ENCODE measurements at places on chromosomes 7 and 10.

DNA sequence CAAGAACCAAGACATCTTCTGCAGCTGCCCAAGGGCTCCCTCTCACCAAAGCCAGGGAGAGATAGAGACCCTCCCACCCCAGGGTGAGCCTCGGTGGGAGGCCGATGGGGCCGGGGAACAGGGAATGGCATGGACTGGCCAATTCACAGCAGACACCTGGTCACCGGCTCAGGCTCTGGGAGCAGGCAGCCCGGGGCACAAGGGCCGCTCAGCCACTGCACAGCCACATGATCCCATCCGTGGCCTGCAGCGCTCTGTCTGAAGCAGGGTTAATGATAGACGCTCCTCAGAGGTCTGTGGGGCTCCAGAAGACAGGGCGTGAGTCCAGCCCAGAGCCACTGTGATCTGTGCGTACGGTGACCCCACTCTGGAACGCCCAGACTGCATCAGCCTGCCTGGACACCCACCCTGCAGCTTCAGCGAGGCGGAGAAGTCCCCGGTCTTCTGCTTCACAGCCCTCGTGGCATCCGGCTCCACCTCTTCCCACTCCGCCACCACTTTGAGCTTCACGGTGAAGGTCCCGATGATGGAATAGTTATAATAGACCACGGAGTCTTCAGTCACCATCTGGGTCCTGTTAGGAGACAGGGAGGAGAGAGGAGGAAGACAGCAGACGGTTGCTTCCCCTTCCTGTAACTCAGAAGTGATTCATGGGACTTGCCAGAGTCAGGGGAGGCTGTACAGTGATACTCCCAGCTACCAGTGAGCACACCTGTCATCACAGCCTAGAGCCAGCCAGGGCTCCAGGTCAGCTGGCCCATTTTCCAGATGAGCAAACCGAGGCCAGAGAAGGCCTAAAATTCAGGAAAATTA, 14.0 kb downstream of the TMEM130 start:
- no peak for DNase-seq

GRCh38 chr7:125845686-125846085, 916.1 kb upstream of the POT1 start:
- DNase-seq: no peak

DNA sequence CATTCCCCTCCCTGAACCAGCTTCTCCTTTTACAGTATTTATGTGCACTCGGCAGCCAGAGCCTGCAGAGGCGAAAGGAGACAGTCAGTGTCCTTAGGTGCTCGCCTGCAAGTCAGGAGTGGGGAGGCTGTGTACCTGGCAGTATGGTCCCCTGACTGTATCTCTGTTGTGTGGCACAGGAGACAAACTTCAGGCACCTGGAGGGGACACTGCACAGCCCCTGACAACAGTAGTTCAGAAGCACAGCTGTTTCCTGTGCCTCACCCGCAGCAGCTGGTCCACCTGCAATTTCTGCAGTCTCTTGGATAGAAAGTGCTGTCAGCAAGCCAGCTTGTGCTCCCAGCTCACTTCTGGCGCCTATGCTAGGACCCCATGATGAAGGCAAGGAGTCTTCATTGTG, 73.4 kb upstream of the LAMB4 start:
- no peak for DNase-seq

GRCh38 chr10:129187331-129187730, 279.7 kb upstream of the MGMT start:
- no peak for DNase-seq

- DNase-seq: peak; percentile 61
Observed at GRCh38 chr10:103917302-103918052, 507 bp downstream of the STN1 start.

DNA sequence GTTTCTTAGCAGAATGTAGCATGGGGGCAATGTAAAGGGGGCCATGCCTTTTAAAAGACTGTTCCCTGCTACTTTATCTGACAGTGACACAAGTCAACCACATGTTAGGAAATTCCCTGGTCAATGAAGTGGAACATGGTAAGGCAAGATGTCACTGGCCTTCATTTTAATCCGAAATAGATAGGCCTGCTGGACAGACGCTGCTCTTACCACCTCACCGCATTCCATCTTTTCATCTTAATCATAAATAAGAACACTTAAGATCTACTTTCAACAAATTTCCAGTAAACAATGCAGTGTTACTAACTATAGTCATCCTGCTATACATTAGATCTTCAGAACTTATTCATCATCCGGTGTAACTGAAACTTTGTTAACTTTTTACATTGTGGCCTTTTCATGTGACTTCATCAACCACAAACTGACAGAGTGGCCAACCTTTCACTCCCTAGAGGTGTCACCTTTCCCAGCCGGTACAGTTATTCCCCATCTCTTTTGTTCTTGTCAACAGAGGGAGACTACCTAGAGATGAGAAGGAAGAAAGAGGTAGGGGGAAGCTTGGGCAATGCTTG, 15.6 kb downstream of the ASB4 start:
- no peak for DNase-seq

GRCh38 chr7:293681-294439, 3.9 kb downstream of the FOXL3 start:
- no peak for DNase-seq

GRCh38 chr7:118306771-118307170, 82.3 kb downstream of the ANKRD7 start:
- DNase-seq: no peak

DNA sequence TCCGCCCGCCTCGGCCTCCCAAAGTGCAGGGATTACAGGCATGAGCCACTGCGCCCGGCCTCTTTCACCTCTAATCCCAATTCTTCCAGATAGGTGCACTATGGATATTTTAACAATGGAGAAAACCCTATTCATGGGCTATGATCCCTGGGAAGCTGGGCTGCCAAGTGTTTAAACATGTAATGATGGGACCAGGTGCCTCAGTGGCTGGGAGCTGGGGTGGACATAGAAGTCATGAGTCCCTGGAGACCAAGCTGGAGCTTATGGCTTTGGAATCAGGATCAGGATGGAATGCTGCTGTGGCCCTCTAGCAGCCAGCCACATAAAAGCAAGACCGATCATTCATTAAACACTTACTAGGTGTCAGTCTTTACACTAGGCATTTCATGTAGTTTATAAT, 41.8 kb upstream of the IGFBP3 start:
- no peak for DNase-seq

GRCh38 chr10:98209441-98209840, 58.6 kb downstream of the LOXL4 start:
- no peak for DNase-seq

GRCh38 chr10:61989995-61990760, 88.7 kb downstream of the ARID5B start:
- DNase-seq: no peak

DNA sequence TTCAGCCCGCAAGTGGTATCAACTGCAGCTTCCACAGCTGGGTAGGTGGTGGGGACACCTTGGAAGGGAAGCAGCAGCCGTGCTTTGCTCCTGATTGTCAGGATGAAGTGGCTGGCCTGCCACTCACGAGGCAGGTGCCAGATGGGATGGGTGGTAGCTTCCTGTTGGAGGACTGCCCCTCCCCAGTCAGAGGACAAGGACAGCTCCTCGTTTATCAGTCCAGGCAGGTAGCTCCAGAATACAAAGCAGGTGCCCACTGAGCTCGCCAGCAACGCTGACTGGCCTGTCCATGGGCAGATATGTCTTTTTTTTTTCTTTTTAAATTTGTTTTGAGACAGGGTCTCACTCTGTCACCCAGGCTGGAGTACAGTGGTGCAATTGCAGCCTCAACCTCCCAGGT, 431.3 kb downstream of the GALNT17 start:
- no peak for DNase-seq

- peak; percentile 81 for DNase-seq
Observed at GRCh38 chr10:60480865-60481563, 91.3 kb upstream of the ANK3 start.

DNA sequence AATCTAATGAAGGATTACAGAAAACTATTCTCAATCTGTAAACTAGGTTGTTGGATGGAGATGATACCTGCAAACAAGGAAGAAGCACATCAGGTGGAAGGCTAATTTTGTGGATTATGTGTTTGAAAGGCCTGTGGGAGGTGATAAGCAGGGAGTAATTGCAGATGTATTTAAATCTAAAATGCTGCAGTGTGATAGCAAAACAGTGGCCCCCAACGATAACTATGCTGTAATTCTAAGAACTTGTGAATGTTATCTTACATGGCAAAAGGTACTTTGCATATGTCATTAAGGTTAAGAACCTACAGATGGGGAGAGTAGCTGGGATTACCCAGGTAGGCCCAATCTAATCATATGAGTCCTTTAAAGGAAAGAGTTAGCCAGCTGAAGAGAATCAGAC, 164.5 kb upstream of the AHR start:
- DNase-seq: no peak

GRCh38 chr7:47407136-47407535, 174.8 kb downstream of the TNS3 start:
- no peak for DNase-seq

- no peak for DNase-seq
Observed at GRCh38 chr7:158602905-158603772, 15.5 kb upstream of the PTPRN2 start.

GRCh38 chr7:127322351-127322750, 69.6 kb upstream of the GRM8 start:
- no peak for DNase-seq

- DNase-seq: no peak
Observed at GRCh38 chr7:77532247-77532646, 4.8 kb upstream of the PTPN12 start.

DNA sequence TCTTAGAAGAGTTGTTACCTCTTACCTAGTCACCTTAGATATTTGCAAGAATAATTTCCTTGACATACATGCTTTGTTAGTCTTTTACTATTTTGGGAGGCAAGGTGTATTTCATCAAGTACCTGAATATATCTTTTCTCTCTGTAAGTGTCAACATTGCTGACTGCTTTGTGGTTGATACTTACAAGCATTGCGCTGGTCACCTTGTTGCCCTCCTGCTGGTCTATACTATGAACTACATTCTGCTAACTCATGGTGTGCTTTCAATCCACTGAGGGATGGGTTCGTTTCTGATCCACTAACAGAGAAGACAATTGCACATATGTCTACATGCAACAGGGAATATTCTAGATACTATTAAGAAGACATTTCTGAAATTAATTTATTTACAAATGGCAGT, 837.8 kb upstream of the COBL start:
- no peak for DNase-seq

GRCh38 chr7:22771872-22772228, 44.9 kb downstream of the IL6 start:
- DNase-seq: no peak

DNA sequence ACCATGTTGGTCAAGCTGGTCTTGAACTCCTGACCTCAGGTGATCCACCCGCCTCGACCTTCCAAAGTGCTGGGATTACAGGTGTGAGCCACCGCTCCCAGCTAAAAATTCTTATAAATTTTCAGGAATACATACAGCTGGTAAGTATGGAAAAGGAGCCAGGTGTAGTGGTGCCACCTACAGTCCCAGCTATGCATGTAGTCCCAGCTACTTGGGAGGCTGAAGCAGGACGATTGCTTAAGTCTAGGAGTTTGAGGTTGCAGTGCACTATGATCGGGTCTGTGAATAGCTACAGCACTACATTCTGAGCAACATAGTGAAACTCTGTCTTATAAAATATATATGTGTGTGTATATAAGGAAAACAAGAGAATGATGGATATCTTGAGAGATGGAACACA, 19.0 kb downstream of the LDB1 start:
- no peak for DNase-seq

DNA sequence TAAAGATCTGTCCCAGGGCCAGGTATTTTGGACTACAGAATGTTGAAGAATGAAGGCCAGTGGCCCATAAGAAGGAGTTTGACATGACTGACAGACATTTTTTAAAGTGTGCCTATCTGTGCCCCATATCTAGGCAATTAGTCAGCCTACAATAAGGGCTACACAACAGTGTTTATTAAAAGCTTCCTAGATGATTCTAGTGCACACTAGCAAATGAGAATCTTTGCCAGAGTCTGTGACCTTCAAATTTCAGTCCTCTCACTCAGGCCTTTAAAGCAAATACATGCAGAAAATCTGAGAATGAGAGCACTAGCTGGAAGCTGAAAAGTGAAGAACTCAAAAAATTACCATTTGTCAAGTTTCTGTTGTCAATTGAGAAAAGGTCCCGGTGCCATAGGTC, 208.7 kb downstream of the VTI1A start:
- DNase-seq: no peak

GRCh38 chr10:80160361-80161320, 28.1 kb downstream of the PLAC9 start:
- no peak for DNase-seq

- DNase-seq: no peak
Observed at GRCh38 chr10:6473901-6474370, 106.1 kb downstream of the PRKCQ start.

DNA sequence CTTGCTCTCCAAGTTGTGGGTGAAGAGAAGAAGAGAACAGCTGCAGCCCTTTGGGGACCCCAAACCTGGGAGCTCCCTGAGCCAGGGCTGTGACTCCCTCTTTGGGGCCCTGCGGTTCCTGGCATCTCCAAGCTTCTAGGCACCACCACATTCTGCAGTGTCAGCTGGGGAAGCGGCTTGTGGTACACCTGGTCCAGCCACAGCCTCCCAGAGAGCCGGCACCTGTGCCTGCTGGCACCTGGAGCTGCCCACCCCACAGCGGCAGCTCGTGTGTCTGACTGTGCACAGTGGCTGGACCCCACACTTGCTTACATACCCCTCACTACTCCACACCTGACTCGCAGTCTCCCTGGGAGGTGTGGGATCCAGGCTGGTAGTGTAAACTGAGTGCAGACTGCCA, 23.5 kb downstream of the FAM241B start:
- no peak for DNase-seq

GRCh38 chr10:35795131-35795824, 153.2 kb upstream of the FZD8 start:
- no peak for DNase-seq

- no peak for DNase-seq
Observed at GRCh38 chr7:7742223-7742622, 23.8 kb upstream of the RPA3 start.

DNA sequence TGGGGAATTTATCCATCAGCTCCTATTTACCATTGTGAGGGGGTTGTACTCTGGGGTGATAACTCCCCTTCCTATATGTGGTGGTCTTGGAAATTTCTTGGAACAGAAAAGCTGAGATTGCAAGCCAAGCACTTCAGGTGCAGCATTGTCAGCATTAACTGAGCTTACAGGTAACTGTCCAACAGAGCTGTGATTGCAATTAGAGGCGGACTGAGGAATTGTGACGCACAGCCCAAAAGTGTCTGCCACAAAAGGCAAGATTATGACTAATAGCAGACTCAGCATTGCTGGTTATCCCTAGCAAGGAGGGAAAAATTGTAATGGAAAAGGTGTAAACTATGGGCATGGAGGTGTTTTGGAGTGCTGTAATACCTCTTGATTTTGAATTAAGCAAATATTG, 126.1 kb upstream of the AGR3 start:
- DNase-seq: no peak

DNA sequence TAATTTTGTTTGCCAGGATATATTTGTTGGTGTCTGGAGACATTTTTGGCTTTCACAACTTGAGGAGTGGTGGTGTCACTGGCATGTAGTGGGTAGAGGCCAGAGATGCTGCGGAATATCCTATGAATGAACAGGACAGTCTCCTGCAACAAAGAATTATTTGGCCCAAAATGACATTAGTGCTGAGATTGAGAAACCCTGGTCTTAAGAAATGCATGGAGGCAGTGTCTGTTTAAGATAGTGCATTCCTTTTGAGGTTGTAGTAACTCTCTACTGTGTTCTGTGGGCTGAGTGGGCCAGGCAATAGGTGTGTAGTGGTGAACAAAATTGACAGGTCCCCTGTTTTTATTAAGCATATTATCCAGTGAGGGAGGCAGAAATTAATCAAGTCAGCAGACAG, 165.5 kb downstream of the CDK14 start:
- DNase-seq: no peak

GRCh38 chr7:123003539-123004126, 8.1 kb upstream of the TAS2R16 start:
- no peak for DNase-seq

Data from hippocampal formation (tissue), 2 donors.